Thymus (tissue), 14 donors: ENCODE measurements at places on chromosomes 6 and 20.

- DNase-seq: no peak
These were observed 351.5 kb upstream of the CHD6 start for GRCh38 chr20:41969656-41970055.

GRCh38 chr6:18412068-18412467 is 24.9 kb downstream of the RNF144B start:
- DNase-seq: no peak

DNA sequence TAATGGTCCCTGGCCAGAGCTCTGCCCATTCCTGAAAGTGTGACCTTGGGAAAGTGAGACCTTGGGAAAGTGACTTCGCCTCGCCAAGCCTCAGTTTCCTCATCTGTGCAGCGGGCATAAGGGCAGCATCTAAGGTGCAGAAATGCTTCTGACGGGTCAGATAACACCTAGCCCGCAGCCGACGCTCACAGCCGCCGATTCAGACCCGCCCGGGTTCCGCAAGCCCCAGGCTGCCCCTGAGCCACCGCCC is 486 bp downstream of the FKBP1A start:
- DNase-seq: no peak

GRCh38 chr6:2871953-2872352 is 30.3 kb upstream of the SERPINB1 start:
- DNase-seq: no peak

DNA sequence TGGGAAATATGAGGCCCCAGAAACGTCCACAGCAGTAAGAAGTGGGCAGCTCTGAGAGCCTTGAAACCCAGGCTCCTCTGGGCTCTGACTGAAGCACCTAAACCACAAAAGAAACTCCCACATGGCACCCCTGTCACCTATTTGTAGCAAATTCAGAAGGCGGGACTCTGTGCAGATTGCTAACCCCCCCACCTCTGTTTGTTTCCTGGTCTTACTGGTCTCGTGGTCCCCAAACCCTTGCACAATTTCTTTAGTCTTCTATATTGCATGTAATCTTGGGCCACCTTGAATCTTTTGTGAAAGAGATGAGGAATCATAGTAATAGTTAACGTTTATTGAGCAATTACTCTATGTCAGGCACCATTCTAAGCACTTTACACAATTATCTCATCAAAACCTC is 154.3 kb downstream of the PREX1 start:
- DNase-seq: no peak

DNA sequence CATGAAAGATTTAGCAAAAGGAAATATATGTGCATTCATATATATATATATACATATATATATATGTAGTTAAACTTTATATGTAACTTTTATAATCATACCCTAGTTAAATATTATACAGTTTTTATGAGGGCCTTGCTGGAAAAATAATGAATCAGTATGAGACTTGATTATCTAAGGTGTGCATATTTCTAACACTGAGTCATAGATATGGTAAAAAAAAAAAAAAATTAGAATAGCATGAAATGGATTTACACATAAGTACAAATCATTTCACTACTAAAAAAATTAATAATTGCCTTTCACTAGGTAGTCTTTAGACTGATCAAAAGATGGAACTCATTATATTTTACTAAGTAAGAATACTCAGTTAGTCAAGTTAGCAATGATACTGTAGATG is 51.3 kb upstream of the DST start:
- no peak for DNase-seq

GRCh38 chr6:147022041-147022440 is 182.2 kb upstream of the STXBP5 start:
- DNase-seq: no peak

DNA sequence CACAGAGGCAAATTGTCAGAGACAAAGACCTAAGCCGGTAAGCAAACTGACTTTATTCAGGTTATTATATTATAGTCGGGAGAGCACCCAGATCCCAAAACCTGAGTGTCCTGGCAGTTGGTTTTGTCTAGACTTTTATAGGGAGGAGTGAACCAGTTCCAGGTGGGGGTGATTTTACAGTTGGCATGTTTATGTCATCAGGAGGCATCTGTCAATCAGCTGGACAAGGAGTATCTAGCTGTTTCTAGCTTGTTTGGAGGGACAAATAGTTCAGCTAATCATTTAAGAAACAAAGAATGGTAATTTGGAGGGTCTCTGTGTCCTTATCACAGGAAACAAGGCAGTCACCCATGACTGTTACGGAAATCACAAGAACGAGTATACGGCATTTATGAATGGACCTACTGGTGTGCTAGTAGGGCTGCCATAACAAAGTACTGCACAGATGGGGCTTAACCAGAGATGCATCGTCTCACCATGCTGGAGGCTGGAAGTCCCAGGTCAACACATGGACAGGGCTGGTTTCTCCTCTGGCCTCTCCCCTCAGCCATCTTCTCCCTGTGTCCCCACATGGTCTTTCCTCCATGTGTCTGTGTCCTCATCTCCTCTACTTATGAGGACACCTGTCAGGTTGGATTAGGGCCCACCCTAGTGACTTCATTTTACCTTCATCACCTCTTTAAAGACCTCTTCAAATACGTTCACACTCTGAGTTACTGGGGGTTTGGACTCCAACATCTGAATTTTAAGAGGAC is 122.7 kb downstream of the LY86 start:
- DNase-seq: no peak

- no peak for DNase-seq
These were observed 8.9 kb downstream of the MANBAL start for GRCh38 chr20:37298190-37298939.
